ENCODE measurements at places on chromosomes 1 and 21.
A peak's percentile ranks its signal among the peaks of the same experiment; 100 is the strongest.

GRCh38 chr1:109762821-109763645 is 690 bp downstream of the EPS8L3 start:
- DNase-seq = no peak

DNA sequence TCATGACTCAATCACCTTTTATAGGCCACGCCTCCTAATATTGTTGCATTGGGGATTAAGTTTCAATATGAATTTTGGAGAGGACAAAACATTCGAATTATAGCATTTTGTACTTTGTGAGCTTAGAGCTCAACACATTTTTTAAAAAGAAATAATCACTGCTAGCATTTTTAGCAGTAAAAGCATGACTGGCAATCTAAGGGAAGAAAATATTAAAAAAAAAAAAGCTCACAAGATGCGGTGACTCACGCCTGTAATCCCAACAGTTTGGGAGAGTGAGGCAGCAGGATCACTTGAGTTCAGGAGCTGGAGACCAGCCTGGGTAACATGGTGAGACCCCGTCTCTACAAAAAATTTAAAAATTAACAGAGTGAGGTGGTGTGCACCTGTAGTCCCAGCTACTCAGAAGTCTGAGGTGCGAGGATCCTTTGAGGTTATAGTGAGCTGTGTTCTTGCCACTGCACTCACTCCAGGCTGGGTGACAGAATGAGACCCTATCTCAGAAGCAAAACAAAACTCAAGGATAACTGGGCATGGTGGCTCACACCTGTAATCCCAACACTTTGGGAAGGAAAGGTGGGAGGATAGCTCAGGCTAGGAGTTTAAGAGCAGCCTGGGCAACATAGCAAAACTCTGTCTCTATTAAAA is 28.8 kb upstream of the DIPK1A start:
- DNase-seq = no peak

DNA sequence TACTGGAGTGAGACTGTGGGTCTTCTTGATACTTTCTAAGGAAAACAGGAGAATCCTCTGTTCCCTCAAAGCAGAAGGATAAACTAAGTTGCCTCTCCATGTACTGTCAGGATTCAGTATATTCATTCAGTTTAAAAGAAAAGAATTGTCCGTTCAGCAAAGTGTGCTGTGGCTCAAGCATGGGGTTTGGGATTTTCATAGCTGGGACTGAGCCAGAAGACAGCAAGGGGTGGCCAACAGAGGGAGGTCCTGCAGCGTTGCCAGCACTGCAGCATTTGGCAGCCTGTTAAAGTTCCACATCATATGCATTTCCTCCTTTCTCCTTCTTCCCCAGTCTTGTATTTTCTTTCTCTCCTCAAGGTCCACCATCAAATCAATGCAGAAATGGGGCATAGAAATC is 75.1 kb downstream of the DTL start:
- DNase-seq = no peak

DNA sequence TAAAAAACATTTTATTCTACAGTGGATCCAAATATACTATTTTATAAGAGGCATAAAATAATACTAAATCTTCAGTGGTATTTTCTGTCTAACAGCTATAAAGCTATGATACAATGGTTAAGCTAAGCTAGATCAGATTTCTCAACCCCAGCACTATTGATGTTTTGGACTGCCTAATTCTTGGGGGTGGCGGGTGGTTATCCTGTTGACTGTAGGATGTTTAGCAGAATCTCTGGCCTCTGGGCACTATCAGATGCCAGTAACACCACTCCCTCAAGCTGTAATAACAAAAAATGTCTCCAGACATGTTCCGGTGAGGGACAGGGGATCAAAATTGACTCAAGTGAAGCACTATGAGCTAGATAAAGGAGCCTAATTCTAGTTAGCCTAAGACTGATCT is 118.5 kb downstream of the APP start:
- DNase-seq = no peak

GRCh38 chr1:66571789-66572188 is 37.8 kb downstream of the SGIP1 start:
- peak; percentile 75 for DNase-seq

GRCh38 chr1:228488125-228488817 is 1.1 kb downstream of the RNF187 start:
- DNase-seq = no peak

DNA sequence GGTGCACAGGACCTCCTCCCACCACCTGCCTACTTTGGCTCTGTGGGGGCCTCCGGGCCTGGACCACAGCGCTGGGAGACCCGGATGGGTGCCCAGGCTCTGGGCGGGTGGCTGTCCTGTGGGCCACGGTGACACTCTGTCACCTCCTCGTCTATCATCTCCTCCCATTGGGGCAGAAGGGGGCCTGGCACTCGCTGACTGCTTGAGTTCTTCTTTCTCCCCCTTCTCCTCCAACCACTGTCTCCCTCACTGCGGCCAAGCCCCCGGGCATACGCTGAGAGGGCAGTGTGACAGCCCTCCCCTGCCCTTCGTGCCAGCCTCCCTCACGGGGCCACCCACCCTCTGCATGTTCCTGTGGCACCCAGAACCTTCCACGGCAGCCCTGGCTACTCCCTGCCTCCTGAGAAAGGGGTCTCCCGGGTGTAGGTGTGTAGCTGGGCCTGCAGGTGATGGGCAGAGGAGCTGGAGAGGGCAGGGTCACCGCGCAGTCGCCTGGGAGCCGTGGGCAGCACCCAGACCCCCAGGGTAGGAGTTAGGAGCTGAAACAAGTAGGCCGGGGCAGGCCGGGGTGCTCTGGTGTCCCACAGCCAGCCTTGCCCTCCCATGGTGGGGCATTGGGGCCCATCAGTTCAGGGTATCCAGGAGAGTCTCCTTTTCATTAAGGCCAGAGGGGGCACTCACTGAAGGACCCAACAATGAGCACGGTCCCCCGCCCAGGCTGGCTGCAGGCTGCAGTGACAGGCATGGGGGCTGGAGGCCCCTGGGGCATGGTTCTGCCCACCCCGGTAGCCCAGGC is 9.2 kb upstream of the ARF1 start:
- no peak for DNase-seq

DNA sequence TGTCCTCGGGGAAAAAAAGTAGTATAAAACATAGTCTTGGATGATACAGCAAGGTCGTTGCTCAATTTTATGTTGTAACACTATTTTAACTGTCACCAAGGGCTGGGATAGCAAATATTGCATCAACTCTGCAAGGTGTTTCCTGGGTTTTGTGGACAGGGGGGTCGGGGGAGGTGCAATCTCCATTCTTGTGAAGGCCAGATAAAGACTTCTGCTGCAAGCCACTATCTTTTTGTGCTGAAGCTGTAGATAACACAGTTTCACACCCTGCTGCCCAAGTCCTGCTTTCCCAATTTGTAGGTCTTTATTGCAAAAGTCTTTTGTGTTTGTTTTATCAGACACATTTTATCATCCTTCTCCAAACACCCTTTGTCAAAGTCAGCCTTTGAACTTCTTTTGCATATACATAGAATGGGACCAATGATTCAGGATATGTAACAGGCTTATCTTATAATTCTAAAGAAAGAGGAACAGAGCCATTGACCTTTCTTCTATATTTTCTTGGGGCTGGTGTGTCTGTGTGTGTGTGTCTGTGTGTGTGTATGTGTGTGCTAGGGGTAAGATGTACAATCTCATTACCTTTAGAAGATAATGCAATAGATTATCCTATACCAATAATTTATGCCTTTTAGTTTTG is 140.6 kb downstream of the RUNX1 start:
- no peak for DNase-seq

GRCh38 chr1:166972826-166973225 is 2.5 kb downstream of the ILDR2 start:
- no peak for DNase-seq

Data from Panc1 (cell line).